ENCODE measurements at places on chromosomes 1 and 21.

GRCh38 chr1:53959664-53960250 lies 13.6 kb downstream of the LRRC42 start:
- no peak for DNase-seq

GRCh38 chr1:8791819-8792218 lies 25.6 kb downstream of the RERE start:
- DNase-seq: no peak

- DNase-seq: peak; percentile 45
These were observed 68.7 kb upstream of the LRIF1 start for GRCh38 chr1:111032295-111032897.

GRCh38 chr1:207058878-207059867 lies 6.1 kb downstream of the PFKFB2 start:
- DNase-seq: no peak

GRCh38 chr1:215459136-215459535 lies 108.0 kb upstream of the KCTD3 start:
- DNase-seq: no peak

- no peak for DNase-seq
These were observed 220.8 kb downstream of the NRIP1 start for GRCh38 chr21:14844001-14844400.

GRCh38 chr1:69987881-69988280 lies 217.5 kb downstream of the LRRC40 start:
- no peak for DNase-seq

GRCh38 chr1:160309185-160309557 lies 24.2 kb upstream of the PEX19 start:
- DNase-seq: no peak

DNA sequence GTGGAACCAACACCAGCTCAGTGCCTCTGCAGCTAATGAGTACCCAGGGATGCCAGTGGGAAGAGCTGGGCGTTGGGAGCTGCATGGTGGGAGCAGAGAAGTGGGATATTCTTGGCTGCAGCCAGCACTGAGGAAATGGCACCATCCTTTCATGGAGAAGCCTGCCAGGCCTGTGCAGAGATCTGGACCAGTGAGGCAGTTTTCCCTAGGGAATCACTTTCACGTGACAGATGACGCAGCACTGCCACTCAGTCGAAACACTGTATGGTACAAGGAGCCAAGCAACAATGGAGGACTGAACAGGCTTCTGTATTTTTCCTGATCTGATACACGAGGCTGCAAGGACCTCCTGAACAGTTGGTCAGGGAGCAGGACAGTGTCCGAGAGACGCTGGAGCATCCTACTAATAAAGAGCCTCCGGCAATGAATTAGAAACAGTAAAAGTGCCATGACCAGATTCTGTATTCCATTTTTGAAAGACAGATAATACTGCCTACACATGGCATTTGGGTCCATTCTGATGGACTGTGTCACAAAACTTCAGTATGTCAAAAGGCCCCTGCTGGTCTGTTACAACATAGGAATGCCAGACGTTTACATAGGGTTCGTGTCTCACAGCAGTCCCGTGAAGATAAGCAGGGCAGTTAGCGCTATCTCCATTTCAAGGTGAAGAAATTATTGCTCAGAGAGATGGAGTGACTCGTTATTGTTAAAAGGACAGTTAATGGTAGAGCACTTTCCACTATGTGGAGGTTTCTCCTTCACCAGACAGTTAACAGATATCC lies 44.0 kb upstream of the LMO4 start:
- DNase-seq: no peak

Measured in NCI-H774 (cell line).